Panc1 (cell line): ENCODE measurements at places on chromosomes 3 and 15. TPM values are rescaled to one million over a fixed set of nuclear protein-coding genes. Genes with fewer than 3 reads are reported as not detected.

- DNase-seq: no peak
Measured at GRCh38 chr3:37859354-37859753, 2.3 kb upstream of the CTDSPL start.

GRCh38 chr15:65404186-65404872 is 18.4 kb downstream of the IGDCC4 start:
- no peak for DNase-seq

- no peak for DNase-seq
Measured at GRCh38 chr15:45523166-45523460, 558 bp upstream of the SLC30A4 start.

DNA sequence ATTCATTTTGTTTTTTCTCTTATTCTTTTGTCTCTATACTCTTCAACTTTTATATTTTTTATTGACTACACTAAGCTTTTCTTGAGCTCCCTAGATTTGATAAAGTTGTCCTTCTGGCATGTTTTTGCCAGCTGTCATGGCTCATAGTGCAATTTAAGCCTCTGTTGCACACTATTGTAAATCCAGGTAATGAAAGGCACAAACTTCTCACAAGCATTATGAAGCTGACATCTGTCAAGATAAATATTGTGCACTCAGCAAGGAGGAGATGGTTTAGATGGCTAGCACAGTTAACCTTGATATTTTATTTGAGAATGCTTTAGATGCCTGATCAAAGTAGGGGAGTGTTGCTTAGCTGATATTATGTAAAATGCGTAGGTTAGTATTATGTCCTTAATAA is 1280.9 kb downstream of the NSUN3 start:
- DNase-seq: no peak

DNA sequence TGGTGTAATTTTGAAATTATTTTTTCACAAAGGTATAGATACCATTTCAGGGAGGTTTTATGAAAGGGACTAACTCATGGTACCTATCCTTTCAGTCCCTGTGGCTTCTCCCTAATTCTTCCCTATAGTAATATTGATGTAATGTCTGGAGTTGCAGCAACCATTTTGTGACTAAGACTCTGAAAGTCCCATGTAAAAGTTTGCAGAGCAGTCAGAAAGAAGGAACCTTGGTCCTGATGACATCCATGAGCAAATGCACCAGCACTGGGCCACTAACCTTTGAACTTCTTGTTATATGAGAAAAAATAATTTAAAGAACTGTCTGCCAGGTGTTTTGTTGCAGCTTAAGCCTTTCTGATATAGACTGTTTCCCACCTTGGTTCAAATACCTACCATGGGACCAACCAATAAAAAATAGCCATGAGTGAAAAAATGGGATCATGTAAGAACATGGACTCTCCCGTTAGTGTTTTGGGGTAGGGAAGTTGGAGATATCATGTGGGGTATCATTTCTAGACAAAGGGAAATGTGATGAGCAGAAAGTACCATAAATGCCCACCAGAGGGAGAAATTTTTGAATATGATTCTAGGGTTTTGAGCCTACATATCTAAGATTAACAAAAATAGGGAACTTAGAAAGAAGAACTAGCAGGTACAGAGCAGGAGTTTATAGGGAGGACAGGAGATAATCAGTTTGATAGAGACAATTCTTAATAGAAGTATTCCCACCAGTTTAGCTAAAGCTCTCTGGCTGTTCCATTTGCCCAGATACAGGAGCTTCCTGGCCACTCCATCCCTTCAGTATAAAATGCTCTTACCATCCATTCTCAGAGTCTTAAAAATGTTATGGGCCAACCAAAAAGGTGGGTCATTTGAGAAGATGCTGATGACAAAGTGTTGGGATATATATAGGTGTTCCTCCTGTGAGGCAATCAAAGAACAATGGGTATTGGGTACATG is 3.4 kb upstream of the CPOX start:
- no peak for DNase-seq

Gene SH2D7
- total RNA-seq: not detected

Gene ESYT3
- total RNA-seq: 2.6 TPM
